Right cardiac atrium (tissue), 5 donors: ENCODE measurements at places on chromosomes 6 and 20.

GRCh38 chr6:37547564-37548061, 47.9 kb upstream of the CCDC167 start:
- DNase-seq: peak; percentile 28

DNA sequence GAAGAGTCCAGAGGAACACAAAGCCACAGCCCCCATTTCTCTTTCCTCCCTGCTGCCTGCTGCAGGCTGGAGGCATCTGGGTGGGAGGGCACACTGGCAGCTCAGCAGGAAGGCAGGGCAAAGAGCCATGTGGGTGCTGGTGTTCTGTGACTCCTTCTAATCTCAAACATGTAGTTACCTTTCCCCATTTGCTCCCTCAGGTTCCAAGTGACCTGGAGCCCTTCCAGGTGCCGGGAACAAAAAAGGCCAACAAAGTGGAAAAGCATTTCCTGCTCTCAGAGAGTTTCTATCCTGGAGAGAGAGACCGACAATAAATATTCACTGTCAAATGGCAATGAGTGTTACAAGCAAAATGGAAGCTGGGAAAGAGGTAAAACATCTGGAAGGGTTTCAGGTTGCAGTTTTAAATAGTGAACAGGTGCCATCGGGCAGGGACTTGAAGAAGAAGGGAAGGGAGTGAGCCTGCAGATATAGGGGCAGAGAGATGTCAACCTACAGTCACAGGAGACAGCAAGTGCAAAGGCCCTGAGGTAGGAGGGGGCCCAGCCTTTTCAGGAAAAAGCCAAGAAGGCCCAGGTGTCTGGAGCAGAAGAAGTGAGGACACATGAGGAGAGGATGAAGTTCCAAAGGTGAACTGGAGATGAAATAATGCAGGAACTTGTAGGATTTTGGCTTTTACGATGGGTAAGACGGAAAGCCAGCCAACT, 43.6 kb upstream of the IYD start:
- no peak for DNase-seq

DNA sequence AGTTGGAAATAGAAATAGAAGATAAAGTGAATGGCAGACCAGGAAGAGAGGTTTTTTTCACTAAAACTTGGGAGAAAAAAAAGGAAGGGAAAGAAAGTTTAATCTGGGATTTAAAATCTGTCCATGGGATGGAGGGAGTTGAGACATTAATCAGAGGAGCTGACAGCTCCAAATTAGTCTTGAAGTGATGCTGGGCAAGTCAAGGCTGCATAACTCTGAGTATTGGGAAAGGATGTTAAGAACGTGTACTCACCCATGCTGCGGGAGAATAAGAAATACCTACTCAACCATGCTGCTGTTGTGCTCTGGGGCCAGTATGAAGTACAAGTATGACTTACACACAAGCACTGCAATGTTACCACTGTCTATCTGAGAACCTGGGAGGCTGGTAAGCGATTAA, 47.5 kb downstream of the SNRNP48 start:
- DNase-seq: no peak

DNA sequence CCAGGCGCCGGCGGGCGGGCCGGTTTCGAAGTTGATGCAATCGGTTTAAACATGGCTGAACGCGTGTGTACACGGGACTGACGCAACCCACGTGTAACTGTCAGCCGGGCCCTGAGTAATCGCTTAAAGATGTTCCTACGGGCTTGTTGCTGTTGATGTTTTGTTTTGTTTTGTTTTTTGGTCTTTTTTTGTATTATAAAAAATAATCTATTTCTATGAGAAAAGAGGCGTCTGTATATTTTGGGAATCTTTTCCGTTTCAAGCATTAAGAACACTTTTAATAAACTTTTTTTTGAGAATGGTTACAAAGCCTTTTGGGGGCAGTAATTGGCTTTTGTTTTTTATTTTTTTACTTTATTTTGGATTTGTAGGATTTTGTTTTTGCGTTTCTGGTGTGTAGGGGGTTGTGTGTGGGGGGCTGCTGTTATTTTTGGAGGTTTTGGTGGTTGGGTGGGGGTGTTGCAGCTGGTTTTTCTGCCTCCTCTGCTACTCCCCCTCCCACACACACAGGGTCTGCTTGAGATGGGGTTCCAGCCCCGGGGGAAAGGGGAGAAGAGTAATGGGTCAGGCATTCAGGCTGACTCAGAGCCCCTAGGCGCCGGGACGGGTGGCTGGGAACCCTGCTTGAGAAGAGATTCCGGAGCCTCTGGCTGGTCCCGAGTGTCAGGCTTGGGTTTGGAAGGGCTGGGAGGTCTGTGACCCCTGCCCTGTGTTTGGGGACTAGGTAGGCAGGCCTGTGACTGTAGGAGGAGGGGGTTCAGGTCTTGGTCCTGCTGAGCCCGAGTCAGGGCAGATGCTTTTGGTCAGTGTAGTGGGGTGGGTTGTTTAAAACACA, 2.0 kb downstream of the CEBPB start:
- DNase-seq: peak; percentile 93

GRCh38 chr6:113481458-113481857, 375.7 kb upstream of the MARCKS start:
- no peak for DNase-seq

GRCh38 chr6:114862819-114863218, 520.0 kb upstream of the HS3ST5 start:
- DNase-seq: no peak

- no peak for DNase-seq
Observed at GRCh38 chr6:6823030-6823429, 234.5 kb downstream of the LY86 start.

DNA sequence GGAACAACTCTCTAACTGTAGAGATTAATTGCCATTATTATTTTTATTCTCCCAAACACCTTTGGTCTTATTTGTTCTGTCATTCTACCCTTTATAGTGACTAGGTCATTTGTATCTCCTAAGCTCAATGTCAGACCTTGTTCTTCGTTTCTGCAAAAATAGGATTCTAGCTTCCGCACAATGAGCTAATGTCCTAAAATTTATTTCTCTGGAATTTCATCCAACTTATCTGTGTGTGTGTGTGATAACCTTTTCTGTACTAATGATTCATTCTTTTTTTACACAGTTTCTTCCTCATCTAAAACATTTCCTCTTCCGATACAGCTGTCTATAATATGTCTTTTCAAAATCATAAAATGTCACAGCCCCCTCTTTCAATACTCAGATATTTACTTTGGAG, 84.5 kb downstream of the DOK5 start:
- DNase-seq: no peak

GRCh38 chr6:18216411-18216810, 47.9 kb downstream of the DEK start:
- DNase-seq: no peak
